NCI-H187 (cell line): ENCODE measurements at places on chromosomes 11 and 22.
A peak's percentile ranks its signal among the peaks of the same experiment; 100 is the strongest.

GRCh38 chr11:12100841-12101242 lies 9.5 kb upstream of the MICAL2 start:
- no peak for DNase-seq

DNA sequence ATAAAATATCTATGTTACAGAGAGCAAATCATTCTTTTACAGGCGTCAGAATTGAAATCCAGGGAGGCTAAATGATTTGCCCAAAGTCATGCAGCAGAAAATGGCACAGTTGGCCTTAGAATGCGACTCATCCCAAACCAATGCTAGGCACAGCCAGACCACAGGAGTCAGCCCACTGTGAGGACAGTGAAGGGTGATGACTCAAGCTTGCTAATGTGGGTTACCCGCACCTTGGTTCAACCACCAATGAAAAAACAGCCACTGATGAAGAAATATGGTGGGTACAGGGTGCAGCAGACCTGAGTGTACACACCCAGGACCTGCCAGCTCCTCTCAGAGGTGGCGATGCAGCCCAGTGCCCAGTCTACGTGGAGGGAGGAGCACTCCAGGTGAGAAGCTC lies 89.7 kb downstream of the ZC3H12C start:
- DNase-seq: no peak

DNA sequence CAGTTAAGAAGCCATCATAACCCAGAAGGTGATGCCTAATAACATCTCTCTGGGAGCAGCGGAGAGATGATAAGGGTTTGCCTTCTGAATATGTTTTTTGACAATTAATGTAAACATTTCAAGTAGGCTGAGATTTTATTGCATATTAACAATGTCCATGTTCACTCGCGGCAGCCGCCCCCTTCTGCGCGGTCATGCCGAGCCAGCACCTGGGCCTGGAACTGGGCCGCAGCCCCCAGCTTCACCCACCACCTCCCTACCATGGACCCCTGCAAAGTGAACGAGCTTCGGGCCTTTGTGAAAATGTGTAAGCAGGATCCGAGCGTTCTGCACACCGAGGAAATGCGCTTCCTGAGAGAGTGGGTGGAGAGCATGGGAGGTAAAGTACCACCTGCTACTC lies 4.3 kb upstream of the SAA1 start:
- no peak for DNase-seq

GRCh38 chr11:119671051-119671450 lies 57.9 kb downstream of the NECTIN1 start:
- DNase-seq: no peak

- no peak for DNase-seq
Measured at GRCh38 chr11:123642435-123642834, 12.0 kb downstream of the SCN3B start.

DNA sequence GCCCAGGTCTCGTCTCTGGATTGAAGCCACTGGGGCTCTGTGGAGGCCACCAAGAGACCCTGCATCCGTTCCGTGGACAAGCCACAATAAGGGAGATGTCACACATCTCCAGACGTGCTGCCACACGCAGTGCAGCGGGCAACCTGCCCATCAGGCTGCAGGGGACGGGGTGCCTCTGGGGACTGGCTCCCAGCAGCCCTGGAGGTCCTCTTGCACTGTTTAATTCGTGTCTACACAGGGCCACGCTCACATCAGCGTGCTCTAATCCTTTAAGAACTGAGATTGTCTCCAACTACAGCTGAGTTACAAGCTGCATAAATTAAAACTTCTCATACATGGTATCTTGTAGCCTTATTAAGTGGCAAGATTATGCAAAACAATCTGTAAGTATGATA lies 1232.2 kb downstream of the BRD1 start:
- DNase-seq: no peak

DNA sequence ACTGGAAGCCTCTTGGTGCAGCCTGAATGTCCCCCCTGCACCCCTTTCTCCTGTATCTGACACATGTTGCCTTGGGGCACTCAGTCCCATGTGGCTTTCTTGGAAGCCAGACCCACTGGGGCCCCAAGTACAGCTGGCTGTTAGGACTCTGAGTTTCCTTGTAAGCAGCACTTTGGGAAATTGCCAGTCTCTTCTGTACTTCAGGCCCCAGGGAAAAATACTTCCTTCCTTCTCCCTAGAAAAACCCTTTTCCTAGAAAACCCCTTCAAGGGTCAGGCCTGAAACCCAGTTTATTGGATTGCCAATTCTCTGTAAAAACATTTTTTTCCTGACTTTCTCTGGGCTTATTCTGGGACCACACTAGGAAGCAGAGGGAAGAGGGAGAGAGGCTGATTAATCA lies 360.3 kb downstream of the TENM4 start:
- no peak for DNase-seq

- no peak for DNase-seq
Measured at GRCh38 chr22:17303840-17304779, 65.2 kb upstream of the CECR2 start.

GRCh38 chr22:45341498-45341897 lies 31.8 kb downstream of the FAM118A start:
- DNase-seq: no peak

- no peak for DNase-seq
Measured at GRCh38 chr11:27482793-27483192, 10.2 kb upstream of the LGR4 start.

DNA sequence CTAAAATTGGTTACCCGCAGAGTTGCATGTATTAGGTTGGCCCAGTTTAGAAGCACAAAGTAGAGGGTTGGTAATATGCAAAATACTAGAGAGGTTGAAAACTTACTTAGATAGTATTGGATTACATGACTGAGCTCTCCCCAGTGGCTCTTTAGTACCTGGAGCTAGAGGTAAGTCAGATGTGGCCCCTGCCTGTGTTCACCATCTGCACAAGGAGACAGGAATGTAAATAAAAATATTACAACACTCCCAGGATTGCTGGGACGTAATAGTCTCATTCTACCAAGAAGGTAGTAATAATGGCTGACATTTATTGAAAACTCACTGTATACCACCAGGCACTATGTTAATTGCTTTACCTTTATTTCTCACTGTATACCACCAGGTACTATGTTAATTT lies 129.6 kb downstream of the SLC17A6 start:
- DNase-seq: no peak

DNA sequence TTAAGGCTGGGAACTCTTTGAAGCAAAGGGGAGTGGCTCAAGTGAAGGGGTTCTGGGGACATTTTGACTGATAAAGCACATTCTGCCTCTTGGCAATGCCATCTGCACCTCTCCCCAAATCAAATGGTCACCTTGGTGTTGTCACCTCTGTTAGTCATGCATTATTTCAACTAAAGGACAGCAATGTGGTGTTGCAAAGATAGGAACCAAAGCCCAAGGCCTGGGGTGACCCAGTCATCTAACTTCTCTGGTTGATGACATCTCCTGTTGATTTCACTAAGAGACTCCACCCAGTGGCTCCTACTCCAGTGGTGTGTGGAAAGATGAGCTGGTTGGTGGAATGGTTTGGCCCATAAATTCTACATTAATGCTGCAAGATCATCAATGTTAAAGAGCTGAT lies 7.8 kb upstream of the MS4A1 start:
- no peak for DNase-seq

DNA sequence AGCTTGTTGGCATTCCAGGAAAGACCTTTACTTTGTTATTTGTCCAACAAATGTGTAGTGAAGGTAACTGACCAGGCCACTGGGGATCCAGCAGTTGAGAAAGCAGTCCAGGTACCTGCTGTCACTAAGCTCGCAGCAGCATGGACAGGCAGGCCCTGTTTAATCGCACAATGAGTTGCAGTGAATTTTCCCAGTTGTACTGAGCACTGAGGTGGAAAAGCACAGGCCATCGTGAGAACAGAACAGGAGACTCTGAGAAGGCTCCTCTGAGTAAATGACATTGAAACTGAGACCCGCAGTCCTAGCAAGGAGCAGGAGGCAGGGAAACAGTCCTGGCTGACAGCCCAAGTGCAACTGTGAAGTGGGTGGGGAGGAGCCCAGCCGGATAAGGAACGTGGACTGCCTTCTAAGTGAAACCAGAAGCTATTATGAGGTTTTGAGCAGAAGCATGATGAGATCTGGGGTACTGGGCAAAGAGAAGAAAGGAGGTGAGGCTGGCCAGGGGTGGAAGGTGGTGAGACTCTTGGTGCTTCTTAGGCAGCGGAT lies 39.8 kb upstream of the CDON start:
- no peak for DNase-seq

- DNase-seq: no peak
Measured at GRCh38 chr11:134584001-134584561, 172.0 kb upstream of the B3GAT1 start.

DNA sequence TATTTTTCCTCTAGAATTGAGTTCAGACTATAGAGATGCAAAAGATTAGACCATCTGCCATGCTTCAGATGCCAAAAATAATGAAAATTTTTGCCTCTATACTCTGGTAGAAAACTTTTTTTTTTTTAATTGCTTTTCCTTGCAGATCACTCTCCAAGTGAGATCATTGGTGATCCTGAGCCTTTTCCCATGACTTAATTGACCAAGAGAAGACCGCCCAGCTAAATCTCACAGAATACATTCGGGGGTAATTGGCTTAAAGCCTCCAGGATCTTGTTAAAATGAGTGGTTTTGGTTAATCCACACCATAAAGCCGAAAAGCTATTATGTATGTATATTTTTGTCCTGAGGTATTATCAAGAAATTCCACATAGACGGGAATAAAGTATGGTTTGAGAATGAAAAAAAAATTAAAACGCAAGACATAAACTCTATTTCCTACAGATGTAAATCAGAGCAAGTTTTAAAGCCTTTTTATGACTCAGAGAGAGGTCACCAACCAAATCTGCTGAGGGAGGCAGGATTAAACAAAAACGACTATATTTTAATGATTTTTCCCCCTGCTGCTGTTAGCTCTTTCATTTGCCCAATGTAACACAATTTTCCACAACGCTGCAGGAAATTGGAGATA lies 64.0 kb downstream of the PARVA start:
- no peak for DNase-seq

DNA sequence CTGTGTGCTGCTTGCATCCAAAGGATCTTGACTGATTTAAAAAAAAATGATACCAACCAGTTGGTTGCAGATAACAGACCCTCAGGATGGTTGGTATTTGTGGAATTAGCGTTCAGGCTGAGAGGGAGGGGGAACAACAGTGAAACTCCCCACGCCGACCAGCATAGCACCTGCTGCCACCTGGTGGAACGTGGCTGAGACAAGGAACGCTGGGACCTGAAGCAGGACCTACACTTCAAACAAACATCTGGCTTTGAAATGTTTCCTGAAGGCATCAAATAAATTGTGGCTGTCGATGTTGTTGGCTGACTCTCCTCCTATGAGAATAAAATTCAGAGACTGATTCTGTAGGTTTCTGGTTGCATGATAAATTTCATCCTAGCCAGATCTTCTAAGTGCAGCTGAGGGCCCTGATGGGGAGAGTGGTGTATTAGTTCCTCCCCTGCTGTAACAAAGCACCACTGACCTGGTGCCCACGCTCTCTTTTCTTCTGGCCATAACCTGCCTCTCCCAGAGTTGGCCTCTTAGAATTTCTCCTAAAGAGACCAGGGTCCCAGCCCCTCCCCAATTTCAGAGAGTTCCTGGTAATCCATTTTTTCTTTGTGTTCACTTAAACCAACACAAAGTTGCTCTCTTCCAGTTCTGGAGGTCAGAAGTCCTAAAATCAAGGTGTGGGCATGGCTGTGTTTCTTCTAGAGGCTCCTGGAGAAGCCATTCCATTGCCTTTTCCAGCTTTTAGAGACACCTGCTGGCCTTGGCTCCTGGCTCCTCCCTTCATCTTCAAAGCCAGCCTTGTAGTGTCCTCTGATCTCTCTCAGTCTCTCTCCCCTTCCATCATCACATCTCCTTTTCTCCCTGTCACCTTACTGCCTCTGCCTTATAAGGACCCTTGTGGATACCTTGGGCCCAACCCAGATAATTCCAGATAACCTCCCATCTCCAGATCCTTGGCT lies 17.3 kb downstream of the APOL2 start:
- no peak for DNase-seq

GRCh38 chr11:31387379-31387778 lies 17.7 kb downstream of the DNAJC24 start:
- DNase-seq: no peak

DNA sequence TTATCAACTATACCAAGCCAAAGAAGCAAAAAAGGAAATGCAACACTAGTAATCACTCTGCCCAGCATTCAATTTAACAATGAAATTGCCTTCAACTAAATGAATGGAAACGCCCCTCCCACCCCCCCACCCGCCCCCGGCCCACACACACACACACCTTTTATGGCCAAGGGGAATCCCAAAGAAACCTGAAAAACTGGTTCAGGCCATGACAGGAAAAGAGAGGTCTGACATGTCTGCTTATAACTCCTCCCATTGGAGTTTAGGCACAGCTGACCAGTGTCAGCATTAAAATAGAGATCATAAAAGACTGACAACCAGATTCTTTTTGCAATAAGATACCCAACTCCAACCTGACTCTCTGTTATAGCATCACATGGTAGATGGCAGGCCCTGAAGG lies 42.6 kb downstream of the ACER3 start:
- no peak for DNase-seq

- no peak for DNase-seq
Measured at GRCh38 chr11:21552911-21553310, 640.0 kb upstream of the ANO5 start.

DNA sequence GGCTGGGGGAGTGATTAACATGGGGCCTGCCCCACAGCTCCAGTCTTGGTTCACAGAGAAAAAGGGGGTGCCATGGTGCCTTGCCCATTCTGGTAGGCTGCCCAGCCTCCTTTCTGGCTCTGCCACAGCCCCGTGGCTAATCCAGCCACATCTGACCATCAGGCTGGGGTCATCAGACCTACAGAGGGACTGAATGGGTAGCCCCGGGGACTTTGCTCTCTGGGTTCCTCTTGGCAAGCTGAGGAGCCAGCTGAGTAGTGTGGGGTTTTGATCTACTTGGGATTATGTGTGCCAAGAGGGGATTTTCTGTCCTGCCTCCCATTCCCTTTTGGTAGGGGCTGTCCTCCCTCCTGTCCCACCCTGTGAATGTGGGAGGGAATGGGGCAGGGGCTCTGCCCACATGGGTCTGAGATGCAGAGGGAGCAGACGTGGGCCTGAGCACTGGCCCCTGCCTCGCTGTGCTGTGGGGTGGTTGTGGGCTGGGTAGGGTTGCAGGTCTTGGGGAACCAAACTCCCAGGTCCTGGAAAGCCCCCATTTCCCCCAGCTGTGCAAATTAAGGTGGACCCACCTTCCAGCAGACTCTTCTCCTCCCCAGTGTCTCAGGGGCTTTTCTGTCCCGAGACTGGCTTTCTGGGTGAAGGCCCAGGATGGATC lies 32.0 kb downstream of the CD82 start:
- no peak for DNase-seq

- DNase-seq: no peak
Measured at GRCh38 chr11:114346709-114347141, 50.5 kb downstream of the NNMT start.

- DNase-seq: peak; percentile 70
Measured at GRCh38 chr11:22193348-22194051, 615 bp downstream of the ANO5 start.
